KG1 (cell line): ENCODE measurements at places on chromosomes 3 and 15.

- DNase-seq = no peak
Observed at GRCh38 chr3:14761121-14761672, 57.6 kb upstream of the FGD5 start.

DNA sequence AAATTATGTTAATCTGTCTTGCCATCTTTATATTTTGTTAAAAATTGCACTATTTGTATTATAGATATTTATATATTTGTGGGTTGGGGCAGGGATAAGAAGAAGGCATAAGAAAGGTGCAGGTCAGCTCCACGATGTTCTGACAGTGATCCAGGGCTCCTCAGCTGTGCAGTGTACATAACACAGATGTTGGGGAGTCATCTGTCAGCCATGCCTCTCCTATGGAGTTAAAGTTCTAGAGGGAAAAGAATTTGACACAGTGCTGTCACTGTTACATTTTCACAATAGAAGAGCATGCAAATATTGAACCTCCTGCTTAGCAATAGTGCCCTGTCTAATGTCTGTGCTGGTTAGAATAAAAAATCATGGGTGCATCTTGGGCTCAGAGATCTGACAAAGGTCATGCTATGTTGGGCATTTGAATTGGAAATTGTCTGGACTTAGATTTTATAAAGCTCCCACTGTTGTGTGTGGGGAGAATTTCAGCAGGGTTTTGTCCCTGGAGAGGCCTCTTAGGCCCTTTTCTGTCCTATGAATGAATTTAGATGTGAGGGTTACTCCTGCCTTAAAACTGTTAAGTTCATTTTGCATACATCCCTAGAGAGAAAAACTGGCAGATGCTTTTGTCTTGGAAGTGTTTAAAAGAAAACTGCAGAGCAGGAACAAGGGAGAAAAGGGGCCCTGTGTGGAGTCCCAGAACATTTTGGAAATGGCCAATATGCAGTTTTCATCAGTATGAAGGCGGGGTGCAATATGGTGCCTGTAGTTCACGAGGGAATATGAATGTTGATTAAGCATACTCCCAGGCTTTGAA is 20.4 kb downstream of the CDIN1 start:
- DNase-seq = no peak

GRCh38 chr15:38665586-38666305 is 101.1 kb upstream of the RASGRP1 start:
- no peak for DNase-seq

- DNase-seq = no peak
Observed at GRCh38 chr3:32780735-32781210, 37.0 kb upstream of the TRIM71 start.
